ENCODE measurements at places on chromosomes 7 and 10.

DNA sequence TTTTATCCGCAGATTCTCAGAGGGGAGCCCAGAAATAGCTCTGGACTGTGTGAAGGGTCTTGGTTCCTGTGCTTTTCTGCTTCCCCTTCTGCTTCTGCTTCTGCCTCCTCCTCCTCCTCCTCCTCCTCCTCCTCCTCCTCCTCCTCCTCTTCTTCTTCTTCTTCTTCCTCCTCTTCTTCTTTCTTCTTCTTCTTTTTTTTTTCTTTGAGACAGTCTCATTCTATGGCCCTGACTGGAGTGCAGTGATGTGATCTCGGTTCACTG, 11.6 kb downstream of the PDZD7 start:
- no peak for DNase-seq
- peaks cover 69% of the 10 kb centered on the region for H3K27me3 ChIP-seq
- H3K36me3 ChIP-seq, result peaks cover 5% of the 10 kb centered on the region

GRCh38 chr10:69865450-69865849, 63.7 kb downstream of the COL13A1 start:
- H3K27ac ChIP-seq, result no peak overlapping the region
- H3K36me3 ChIP-seq, result peaks cover 4% of the 10 kb centered on the region

- H3K4me3 ChIP-seq, result no peak overlapping the region
- H3K36me3 ChIP-seq, result no peaks in the 10 kb centered on the region
- no peak for DNase-seq
- H3K27me3 ChIP-seq, result peaks cover 19% of the 10 kb centered on the region
- no peak overlapping the region for H3K27ac ChIP-seq
These were observed 7.4 kb downstream of the PRPS1L1 start for GRCh38 chr7:18020138-18020715.

DNA sequence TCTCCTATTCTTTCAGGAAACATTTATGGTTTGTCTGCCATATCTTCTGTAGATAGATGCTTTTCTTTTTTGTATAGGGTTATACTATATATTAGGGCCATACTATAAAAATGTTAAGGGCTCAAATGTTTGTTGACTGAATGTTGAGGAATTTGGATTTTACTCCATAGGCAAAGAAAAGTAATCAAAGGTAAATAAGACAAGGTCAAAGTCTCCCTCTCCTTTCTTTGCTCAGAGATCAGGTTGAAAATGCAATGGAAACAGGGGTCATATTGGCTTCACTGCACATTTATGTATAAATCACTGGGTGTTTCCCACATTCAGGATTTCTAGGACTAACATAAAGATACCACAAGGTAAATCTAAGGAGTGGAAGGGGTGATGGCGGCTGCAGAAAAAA, 291.4 kb upstream of the FZD8 start:
- H3K27ac ChIP-seq, result no peak overlapping the region
- H3K36me3 ChIP-seq, result no peaks in the 10 kb centered on the region
- H3K4me3 ChIP-seq, result no peak overlapping the region
- DNase-seq, result no peak
- H3K27me3 ChIP-seq, result no peaks in the 10 kb centered on the region
- H3K4me1 ChIP-seq, result no peaks in the 10 kb centered on the region

GRCh38 chr10:26357203-26357602, 80.9 kb upstream of the APBB1IP start:
- DNase-seq, result no peak
- peaks cover 26% of the 10 kb centered on the region for H3K27me3 ChIP-seq
- H3K27ac ChIP-seq, result no peak overlapping the region
- no peak overlapping the region for H3K4me3 ChIP-seq
- no peaks in the 10 kb centered on the region for H3K4me1 ChIP-seq
- no peaks in the 10 kb centered on the region for H3K36me3 ChIP-seq

GRCh38 chr7:123580406-123581161, 21.0 kb upstream of the ASB15 start:
- H3K27ac ChIP-seq, result no peak overlapping the region
- no peaks in the 10 kb centered on the region for H3K36me3 ChIP-seq
- no peak for DNase-seq
- peaks cover 42% of the 10 kb centered on the region for H3K27me3 ChIP-seq
- no peak overlapping the region for H3K4me3 ChIP-seq

- no peaks in the 10 kb centered on the region for H3K27me3 ChIP-seq
- H3K4me3 ChIP-seq, result no peak overlapping the region
- no peak for DNase-seq
- H3K27ac ChIP-seq, result no peak overlapping the region
These were observed 284.8 kb downstream of the C7orf25 start for GRCh38 chr7:42627101-42627500.

DNA sequence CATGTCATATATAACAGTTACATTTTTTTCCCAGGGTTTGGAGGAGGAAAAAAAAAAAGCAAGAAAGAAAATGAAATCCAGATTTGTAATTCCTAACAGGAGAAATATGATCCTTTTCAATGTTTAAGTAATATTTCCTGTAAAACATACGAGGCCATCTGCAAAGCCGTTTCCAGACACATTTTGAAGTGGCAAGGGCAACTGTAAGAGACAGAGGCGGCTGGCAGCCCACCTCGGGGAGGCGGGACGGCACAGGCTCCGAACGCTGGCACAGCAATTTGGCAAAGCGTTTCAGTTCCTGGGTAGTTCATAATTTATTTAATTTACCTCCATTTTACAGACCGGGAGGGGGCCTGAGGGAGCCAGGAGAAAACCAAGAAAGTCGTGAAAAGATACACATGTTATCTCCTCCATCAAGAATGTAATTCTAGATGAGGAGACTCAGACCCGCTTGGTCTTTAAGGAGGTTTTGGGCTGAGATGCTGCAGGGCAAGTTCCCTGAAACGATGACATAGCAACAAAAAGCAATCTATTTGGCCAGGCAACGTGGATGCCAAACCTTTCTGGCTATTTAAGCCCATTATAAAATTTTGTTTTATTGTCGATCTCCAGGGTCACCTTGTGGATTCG, 448.5 kb upstream of the MKI67 start:
- DNase-seq, result no peak
- H3K4me1 ChIP-seq, result no peaks in the 10 kb centered on the region
- no peak overlapping the region for H3K4me3 ChIP-seq
- H3K27ac ChIP-seq, result no peak overlapping the region
- H3K27me3 ChIP-seq, result peaks cover 7% of the 10 kb centered on the region
- H3K36me3 ChIP-seq, result no peaks in the 10 kb centered on the region

DNA sequence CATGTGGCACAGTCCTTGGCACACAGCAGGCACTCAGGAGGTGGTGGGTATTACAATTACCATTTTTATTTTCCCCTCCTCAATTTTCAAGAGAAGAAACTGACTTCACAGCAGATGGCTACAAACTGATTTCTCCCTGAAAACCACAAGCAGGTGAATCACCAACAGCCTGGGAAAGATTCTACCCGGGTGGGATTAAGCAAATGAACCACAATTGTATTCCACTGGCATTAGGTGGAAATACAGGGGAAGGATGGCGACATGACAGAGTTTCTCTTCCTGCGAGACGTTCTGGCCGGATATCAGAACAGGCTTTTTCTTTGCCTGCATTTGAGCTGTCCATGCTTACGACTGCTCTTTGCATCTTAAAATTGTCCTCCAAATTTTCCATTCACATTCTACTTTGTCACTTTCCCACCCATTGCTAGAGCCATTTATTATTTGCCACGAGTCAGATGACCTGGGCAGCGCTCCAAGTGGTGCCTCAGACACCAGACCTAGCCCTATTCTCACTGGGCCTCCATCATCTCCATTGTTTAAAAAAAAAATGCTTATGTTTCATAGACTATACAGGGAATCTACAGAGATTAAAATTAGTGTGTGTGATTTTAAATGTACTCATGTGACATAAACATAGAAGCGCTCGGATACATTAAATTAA, 4.6 kb downstream of the DENND11 start:
- no peak for DNase-seq
- no peaks in the 10 kb centered on the region for H3K27me3 ChIP-seq
- no peak overlapping the region for H3K4me3 ChIP-seq
- peaks cover 12% of the 10 kb centered on the region for H3K36me3 ChIP-seq
- peaks cover 65% of the 10 kb centered on the region for H3K4me1 ChIP-seq

DNA sequence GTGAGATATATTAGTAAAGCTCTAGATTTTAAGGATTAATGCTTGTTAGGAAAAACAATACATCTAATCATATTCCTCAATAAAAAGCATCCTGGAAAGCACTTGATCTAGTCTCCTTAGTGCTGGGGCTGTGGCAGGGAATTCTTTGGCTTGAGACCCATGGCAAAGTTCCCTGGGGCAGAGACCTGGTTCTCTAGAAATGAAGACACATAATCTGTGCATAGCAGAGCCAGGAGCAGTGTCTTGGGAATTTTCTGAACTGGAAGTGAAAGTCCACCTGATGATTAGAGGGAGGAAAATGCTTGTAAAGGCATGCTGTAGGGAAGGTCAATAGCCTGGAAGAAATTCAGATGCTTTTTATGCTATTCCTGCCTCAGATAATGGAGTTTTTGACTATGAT, 247.4 kb downstream of the CDK14 start:
- no peaks in the 10 kb centered on the region for H3K4me1 ChIP-seq
- H3K27me3 ChIP-seq, result no peaks in the 10 kb centered on the region
- H3K27ac ChIP-seq, result no peak overlapping the region
- H3K36me3 ChIP-seq, result no peaks in the 10 kb centered on the region

DNA sequence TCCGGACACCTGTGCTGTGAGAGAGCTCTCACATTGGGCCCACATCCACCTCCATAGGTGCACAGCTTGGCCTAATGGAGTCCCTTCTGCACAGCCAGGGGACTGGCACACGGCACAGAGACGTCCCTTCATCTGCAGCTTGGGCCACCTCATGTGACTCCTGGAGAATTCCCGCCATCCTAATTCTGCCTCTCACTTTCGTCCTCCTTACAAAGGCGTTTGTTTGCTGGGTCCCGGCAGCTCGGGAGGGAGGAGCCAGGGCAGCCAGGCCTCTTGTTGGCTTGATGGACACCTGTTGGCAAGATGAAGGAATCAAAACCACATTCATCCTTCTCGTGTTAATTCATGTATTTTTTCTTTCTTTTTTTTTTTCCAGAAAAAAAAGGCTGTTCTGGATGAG, 30.7 kb upstream of the TTYH3 start:
- peaks cover 15% of the 10 kb centered on the region for H3K36me3 ChIP-seq
- no peak for DNase-seq
- no peaks in the 10 kb centered on the region for H3K4me1 ChIP-seq
- no peaks in the 10 kb centered on the region for H3K27me3 ChIP-seq
- H3K27ac ChIP-seq, result no peak overlapping the region

Data from effector memory CD8-positive, alpha-beta T cell (primary cell).